ENCODE measurements at places on chromosomes 6 and 20.

DNA sequence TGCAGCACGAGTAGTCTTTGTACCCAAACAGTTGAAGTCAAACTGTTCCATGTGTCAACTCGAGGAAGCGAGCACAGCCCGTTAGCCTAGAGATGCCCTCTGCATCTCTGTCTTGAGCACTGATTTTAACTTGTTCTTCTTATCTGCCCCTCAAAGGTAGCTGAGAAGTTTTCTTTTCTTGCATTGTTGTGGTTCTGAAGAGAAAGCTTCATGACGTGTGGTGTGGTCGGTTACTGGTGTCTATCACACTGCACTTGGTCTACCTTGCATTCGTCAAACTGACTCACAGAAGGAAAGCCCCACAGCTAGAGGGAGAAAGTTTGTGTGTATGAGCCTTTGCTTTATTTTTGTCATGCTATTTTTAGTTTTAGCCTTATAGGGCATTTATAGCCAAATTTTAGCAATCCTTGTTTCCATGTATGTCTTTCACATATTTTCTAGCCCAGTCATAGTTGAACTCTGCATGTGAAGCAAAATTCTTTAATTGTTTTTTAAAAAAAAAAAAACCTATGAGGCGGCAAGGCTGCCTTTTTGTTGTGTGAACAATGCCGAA, 115.1 kb downstream of the JAG1 start:
- DNase-seq: peak; percentile 26

DNA sequence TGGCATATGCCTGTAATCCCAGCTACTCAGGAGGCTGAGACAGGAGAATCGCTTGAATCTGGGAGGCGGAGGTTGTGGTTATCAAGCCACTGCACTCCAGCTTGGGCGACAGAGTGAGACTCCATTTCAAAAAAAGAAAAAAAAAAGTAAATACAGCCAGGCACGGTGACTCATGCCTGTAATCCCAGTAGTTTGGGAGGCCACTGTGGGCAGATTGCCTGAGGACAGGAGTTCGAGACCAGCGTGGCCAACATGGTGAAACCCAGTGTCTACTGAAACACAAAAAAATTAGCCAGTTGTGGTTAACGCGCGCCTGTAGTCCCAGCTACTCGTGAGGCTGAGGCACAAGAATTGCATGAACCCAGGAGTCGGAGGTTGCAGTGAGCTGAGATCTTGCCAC, 1.5 kb upstream of the NINL start:
- DNase-seq: no peak

DNA sequence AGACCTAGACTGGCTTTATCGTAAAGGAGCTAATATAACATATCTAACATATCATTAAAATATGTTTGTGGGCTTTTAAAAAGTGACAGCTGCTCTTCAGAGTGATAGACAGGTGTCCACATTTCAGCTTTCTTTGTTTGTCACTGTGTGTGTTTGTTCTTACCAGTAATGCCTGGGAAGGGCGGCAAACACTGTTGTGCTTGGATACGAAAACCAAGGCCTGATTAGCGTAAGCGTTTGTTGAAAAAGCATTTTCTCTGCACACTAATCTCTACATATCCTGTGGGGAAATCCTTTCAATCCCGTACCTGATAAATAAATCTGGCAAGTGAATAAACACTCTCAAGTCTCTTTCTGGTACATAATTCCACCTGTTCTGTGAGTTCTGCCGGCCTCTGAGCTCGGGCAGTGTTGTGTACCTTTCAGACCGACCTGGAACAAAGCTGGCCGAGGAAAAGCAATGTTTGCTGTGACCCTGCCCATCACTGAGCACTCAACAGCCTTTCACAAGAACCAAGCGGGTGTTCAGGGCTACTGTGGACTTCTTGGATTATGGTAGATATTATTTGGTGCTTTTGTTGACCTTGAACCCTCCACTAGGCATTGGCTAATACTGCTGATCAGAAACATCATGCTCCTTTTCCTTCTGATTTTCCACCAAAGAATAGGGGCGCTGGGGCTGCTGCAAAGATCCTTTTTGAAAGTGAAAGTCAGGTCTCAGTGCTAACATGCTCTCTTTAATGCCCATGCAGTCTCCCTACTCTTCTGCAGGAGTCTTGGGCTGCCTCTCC, 100.4 kb downstream of the CD83 start:
- no peak for DNase-seq

DNA sequence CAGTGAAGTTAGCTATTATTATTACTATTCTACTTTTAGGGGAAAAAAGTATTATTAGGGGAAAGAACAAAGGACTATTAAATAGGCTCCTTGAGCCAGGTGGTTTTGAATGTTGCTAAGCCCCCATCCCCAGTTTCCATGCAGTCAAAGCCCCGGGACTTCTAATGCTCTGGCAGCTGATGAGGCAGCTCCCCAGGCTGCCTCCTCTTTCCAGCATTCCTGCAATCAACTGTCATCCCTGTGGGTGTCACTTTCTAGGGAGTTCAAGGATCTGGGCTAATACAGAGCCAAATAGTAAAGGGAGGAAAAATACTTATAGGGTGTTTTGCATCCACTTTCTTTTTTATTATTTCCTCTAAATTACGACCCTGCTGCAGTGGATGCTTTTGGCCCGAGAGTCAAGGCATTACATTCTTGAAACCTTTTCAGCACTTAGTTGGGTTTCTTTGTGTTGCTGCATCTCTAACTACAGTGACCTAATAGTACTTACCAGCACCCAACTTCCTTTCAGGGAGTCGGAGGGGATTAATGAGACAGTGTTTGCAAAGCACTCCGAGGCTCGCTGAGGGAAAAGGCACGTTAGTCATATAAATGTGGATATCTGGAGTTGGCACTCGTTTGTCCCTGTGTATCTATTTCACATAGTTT, 303.9 kb upstream of the MAP3K7 start:
- no peak for DNase-seq

- no peak for DNase-seq
Measured at GRCh38 chr6:89977808-89978748, 83.8 kb downstream of the GJA10 start.

DNA sequence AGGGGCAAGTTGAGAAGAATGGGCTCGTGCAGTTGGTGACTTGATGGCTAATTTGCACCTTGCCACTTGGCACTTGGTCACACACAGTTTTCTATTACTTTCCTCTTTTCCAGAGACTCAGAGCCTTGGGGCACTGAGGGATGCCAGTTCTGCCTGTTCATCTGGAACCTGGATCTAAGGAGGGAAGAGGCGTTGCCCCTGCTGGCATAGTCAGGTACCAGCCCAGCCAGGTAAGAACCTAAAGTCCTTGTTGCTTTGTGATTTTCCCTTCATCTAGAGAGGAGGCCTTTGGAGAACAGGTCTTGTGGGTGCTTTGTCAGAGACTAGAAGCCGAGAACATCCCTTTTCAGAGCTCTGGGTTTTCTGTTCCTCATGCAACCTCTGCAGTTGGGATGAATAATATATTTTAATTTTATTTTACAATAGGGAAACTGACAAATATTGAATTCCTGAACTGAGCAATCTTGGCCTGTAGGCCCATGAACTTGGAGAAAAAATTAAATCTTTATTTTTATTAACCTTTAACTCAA, 11.4 kb downstream of the SYTL3 start:
- DNase-seq: no peak

GRCh38 chr20:63062188-63063140, 55.7 kb upstream of the BHLHE23 start:
- no peak for DNase-seq

DNA sequence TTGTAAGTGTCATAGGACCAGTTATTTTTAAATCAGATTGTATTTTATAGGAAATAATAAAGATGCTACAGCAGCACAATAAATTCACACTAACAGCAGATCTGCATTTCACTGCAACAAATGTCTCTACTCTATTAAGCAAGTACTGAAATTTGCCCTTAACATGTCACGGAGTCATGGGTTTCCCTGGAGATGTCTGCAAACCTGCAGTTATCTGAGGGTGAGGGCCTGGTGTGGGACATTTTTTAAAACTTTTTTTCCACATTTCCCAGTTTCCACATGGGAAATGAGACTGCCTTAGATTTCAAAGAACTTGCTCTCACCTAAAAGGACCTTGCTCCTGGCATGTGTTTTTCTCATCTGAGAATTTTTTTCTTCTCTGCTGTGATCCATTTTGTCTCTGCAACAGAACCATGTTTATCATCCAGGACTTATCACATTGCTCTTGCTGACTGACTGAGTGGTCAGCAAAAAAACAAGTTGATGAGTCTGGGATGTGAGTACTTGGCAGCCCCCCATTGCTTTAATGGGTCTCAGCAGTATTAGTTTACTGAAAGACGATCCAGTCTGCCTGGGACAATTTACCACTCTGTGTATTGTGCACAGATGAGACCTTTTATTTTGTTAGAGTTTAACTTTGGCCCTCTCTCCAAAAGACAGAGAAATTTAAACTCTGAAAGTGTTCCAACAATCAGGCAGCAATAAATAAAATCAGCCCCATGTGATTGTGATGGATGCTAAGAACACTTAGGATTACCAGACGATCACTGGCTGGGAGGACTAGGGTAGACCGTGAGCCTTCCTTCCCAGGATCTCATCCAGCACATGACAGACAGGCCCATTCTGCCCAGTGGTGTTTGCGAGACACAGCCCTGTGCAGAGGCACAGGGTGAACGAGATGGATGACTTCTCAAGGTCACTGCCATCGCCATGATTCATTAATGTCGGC, 268.8 kb downstream of the BTBD9 start:
- no peak for DNase-seq

DNA sequence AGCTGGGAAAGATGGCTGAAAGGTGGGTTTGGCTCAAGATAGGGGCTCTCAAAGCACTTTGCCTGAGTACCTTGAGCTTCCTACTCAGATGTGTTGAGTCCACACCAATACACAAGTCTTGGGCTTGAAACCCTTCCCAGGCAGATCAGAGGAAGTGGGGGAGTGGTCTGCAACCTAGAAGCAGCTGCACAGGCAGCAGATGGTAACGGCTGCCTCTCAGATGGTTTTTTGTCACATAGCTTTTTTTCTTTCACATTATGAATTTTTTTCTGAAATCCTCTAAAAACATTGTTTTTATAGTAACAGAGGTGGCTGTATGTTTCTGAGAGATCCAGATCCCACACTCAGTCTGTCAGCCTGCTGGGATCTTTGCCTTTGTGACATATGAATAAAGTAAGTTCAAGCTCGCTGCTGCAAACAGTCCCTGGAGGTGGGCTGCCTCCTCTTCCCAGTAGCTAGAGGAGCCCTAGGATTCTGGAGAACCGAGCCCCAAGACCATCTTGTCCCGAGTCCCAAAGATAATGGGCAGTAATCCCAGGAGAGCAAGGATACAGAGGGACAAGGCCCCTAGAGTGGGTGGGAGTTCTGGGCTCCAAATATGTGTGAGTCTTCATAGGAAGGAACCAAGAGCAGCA, 97.1 kb upstream of the TOP1 start:
- DNase-seq: no peak

GRCh38 chr6:42429836-42430235, 21.9 kb downstream of the TRERF1 start:
- no peak for DNase-seq

DNA sequence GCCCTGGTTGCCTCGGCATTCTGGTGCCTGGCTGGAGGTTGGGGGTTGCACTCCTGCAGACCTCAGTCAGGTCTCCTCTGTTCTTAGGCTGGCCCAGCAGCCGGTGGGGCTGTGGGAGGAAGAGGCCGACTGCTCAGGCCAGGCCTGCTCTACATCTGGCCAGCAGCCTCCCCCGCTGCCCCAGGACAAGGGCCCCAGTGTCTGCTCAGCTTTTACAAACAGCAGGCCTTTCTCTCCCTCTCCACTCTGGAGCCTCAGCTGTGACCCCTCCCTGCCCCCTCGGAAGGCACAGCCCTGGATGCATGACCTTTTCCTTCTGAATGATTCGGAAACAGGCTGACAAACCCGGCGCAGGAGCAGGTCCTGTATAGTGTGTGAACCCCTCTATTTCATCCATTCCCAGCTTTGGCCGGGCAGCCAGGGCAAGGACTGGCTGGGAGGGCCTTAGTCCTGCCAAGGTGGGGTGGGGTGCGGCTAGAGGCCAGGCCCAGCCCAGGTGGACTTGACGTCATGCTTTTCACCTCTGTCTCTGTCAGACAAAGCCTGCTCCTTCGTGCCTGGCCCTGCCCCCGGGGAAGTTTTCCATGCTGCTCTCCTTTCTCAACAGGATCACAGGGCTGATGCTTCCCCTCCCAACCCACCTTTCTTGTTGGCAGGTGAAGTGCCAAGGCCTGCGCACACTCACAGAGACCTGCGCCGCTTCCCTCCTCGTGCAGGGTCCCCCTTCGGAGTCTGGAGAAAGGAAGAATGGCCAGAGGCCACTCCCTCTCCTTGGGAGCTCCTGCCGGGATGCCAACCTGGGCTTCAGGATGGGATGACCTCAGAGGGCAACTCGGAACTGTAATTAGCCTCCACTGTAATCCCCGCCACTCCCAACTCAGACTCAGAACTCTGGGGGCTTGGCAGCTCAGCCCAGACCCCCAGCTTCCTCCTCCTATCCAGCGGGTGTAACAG, 10.1 kb upstream of the ITPR3 start:
- no peak for DNase-seq

DNA sequence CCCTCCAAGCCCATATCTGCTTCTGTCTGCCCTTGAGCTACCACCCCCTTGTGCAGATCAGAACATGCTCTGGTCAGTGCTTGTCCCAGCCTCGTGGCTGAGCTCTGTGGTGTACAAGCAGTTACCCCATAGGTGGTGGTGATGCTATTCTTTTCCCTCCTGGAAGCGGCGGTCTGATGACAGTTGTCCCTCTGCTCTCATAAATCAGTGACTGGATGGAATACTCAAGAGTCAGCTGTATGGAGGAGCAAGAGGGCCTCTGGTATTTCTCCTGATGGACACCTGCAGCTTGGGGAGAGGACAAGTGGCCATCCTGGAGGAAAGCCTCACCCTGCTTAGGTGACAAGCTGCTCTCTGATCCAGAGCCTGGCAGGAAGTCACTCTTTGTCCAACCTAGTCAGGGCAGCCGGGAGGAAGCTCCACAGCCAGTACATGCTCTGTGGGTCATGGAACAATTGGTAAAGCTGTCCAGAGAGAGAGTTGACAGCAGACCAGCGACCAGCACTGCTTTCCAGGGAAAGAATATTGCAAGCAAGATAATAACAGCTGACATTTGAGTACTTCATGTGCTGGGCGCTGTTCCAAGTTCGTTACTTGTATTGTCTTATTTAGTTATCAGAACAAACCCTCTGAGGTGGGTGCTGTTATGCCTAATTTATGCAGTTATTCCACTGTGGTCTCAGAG, 47.1 kb downstream of the SCAND1 start:
- DNase-seq: no peak

Data from stimulated activated CD4-positive, alpha-beta T cell treated with anti-CD3 and anti-CD28 coated beads, Interleukin-4, amount 100 ng/mL, for 24 hours (primary cell).